Activated effector memory CD4-positive, alpha-beta T cell treated with anti-CD3 and anti-CD28 coated beads, Interleukin-2, amount 50 U/mL, for 16 hours (primary cell): ENCODE measurements at places on chromosomes 13 and 19.

DNA sequence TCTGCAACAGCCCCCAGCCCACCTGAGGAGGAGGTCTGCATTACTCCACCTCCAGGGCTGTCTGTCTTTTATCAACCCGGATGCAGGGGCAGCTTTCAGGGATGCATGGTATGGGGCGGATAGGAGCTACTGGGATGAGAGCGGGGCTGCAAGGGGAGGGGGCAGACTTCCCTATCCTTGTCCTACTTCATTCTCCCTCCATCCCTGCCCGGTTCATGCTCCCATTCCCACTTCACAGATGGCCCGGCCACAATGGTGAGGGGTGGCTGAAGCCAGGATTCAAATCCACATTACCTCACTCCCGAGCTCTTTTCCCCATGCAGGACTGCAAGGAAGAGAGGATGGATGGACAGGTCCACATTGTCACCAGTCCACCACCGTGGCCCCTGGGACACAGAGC is 40.5 kb upstream of the VSTM2B start:
- peak; percentile 37 for DNase-seq

GRCh38 chr19:54154603-54155345 is 4.7 kb downstream of the LENG1 start:
- DNase-seq = peak; percentile 72

GRCh38 chr19:15038294-15038693 is 11.0 kb upstream of the CASP14 start:
- no peak for DNase-seq

GRCh38 chr13:23752111-23753001 is 136.8 kb downstream of the MIPEP start:
- no peak for DNase-seq

- DNase-seq = no peak
These were observed 474.5 kb upstream of the NBEA start for GRCh38 chr13:34467450-34468083.

DNA sequence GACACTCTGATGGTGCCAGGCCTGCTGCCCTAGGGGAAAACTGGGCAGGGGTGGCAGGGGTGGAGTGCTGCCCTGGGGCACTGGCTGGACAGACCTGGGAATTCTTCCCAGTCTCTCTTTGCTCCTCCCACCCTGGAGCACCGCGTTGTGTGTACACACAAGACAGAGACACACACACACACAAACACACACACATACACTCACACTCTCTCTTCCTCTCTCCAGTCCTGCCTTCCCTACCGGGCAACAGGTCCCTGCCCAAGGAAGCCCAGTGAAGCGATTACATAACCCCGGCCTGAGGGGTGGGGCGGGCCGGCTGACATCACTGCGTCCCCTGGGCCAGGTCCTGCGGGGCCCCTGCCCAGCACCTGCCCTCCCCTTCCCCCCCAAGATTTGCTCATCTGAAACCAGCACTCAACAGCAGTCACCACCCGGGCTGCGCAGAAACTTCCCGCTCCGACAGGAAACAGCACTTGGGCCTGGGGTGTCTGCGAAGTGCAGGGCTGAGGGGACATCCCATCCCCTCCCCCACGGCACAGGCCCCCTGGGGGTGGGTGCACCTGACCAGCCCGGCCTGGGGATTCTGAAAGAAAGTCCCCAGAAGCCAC is 1.2 kb downstream of the MKNK2 start:
- peak; percentile 86 for DNase-seq

DNA sequence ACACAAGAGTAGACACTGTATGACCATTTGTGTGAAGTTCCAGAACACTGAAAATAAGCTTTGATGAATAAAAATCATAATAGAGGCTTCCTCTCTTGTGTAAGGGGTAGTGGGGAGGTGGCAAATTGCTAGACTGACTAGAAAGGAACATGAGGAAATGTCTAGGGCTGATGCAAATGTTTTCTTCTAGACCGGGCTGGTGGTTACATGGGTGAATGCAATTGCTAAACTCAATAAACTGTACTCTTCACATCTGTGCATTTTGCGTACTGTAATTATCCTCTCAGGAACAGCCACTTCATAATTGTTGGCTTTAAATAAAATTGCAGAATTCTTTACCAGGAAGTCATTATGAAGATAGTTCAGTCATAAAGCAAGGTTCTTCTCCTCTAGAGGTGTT is 5.2 kb upstream of the KBTBD7 start:
- DNase-seq = no peak

- DNase-seq = no peak
These were observed at the start of gene CEACAM16 for GRCh38 chr19:44698492-44699201. CEACAM16 (plus strand) TSS chr19:44699151; CDS start chr19:44701457, 2,306 bp downstream.
